CD4-positive, CD25-positive, alpha-beta regulatory T cell (primary cell): ENCODE measurements at places on chromosomes 5 and 9.

DNA sequence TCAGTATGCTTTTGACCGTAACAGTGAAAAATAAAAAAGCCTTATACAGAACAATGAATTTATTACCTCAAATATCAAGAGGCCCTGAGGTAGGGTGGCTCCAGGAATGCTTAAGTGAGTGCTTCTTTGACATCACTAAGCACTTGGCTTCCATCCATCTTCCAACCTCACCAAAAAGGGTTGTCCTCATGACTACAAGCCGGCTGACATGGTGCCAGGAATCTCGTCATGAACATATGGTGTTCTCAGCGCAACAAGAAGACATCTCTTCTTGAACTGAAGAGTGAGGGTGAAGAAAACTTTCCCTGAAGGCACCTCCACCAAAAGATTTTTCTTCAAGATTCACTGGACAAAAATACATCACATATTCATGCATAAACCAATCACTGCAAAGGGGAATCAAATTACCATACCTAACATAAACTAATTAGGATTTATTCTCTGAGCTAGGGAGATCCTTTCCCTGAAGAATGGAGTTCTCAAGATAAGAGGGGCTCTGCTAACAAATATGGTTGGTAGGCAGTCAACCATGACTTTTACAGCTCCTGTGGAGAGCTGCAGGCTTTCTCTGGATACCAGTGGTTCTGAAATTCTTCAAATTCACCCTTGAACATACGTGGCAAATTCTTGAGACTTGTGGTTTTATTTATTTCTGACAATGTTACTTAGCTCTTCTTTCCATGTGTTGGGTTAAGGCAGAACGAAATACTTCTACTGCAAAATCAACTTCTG, 49.5 kb downstream of the AGXT2 start:
- no peak for DNase-seq

DNA sequence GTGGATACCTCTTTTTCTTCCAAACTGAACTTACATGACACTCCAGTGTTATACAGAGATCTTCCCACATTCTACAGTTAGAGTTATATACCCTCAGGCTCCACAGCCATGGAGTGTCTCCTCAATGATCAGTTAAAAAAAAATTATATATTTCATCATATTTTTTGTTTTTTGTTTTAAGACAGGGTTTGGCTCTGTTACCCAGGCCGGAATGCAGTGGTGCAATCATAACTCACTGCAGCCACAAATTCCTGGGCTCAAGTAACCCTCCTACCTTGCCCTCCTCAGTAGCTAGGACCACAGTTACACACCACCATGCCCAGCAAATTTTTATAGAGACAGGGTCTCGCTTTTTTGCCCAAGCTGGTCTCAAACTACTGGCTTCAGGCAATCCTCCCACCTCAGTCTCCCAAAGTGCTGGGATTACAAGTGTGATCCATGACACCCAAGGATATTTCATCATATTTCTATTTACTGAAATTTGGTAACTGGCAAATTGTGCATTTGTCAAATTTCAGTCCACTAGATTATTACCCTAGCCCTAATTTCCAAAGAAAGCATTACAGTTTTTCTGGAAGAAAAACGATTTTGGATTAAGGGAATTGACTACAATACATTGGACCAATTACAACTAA, 18.1 kb upstream of the SCAI start:
- DNase-seq: no peak

- no peak for DNase-seq
These were observed 83.7 kb upstream of the SLC12A2 start for GRCh38 chr5:127999909-128000308.

DNA sequence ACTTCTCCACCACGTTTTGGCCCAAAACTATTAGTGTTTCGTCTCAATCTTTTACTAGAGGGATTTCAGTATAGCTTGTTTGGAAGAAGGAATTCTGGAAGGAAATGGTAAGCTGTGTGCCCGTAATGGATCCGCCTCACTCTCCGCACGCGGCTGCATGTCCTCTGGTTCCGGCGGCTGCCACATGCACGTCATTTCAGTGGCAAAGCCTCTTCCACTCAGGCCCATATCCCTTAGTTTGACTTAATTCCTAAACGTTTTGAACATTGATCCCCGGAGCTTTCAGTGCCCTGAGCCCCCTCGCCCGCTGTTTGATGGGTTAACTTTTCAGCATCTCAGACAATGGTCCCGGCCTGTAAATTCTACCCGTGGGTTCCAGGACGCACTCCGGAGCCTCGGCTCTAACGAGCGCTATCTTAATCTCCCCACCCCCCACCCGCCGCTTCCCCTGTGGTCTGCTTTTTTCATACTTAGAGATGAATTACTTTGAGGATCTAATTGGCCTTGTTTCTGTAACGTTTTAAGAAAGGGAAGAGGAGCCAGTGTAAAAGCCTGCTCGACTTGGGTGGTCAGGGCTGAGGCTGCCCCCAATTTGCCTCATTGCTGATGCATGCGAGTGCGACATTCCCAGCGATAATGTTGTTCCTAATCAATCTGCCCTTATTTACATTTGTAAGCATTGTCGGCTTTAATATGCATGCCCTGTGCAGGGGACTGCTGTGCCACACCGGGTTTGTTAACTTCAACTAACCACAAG, 4.6 kb downstream of the PTCH1 start:
- DNase-seq: no peak

GRCh38 chr5:44187973-44188372, 201.2 kb downstream of the FGF10 start:
- DNase-seq: no peak

DNA sequence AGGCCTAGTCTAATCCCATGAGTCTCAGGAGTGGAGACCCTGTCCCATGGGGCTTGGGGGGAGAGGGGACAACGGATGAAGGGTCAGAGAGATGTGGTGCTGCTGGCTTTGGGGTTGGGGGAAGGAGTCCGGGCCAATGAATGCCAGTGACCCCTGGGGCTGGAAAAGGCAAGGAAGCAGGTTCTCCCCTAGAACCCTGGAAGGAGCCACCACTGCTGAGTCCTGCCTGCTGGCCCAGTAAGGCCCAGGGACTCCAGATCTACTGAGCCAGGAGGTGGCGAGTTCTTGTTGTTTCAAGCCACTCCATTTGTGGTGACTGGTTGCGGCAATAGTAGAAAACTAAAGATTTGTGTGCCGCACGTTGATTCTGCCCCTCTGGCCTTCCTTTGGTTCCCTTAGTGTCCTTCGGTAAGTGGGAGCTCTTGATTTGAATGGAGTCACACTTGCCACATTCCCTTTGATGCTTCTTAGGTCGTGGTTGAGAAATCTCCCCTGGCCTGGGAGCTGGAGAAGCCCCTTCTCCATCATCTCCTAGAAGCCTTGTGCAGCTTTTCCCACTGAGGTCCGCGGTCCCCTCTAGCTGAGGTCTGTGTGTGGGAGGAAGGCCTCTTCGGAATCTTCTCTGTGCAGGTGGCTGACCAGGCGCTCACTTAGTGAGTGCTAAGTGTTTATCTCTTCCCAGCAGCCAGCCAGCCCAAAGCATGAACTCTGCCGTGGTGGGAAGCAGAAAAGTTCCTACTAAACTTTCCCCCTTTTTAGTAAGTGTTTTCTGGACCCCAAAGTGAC, 9.0 kb downstream of the FCN1 start:
- DNase-seq: no peak
